CD4-positive, alpha-beta T cell (primary cell): ENCODE measurements at places on chromosomes 6 and 20. TPM values are rescaled to one million over a fixed set of nuclear protein-coding genes. Genes with fewer than 3 reads are reported as not detected.

GRCh38 chr6:45724511-45724910 is 291.1 kb downstream of the CLIC5 start:
- no peak for DNase-seq
- no peaks in the 10 kb centered on the region for H3K36me3 ChIP-seq
- H3K27me3 ChIP-seq = no peaks in the 10 kb centered on the region
- no peaks in the 10 kb centered on the region for H3K4me1 ChIP-seq
- no peak overlapping the region for H3K27ac ChIP-seq
- H3K4me3 ChIP-seq = no peak overlapping the region

DNA sequence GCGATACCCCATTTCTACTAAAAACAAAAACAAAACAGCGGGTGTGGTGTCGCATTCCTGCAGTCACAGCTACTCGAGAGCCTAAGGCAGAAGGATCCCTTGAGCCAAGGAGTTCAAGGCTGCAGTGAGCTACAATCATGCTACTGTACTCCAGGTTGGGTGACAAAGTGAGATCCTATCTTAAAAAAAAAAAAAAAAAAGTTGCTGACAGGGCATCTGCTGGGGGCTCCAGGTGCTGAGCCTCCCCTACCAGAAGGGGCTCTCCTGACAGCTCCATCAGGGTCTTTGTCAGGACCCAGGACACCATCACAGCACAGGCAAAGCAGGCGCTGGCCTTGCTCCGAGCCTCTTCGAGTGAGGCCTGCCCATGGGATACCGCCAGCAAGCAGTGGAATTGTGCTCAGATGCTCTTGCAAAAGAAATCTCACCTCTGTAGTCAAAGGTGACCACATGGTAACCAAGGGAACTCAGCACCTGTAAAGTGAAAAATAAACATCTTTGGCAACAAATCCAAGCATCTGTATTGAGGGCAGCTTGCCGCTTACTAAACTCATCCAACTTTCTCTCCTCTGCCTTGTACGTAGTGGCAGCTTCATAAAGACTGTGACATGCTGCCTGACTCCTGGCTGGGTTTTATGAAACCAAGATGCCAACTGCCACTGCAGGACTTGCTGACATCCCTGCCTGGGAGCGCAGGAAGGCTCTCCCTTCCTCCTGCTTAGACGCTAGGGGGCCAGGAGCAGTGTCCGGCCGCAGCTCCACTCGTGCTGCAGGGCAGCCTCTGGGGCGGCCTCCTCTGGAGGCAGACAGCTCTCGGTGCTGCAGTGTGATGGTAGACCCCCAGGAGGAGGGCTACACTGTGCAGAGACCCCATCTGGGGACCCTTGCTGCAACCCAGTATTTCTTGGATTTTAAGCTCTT is 66.9 kb downstream of the PYGB start:
- H3K27me3 ChIP-seq = no peaks in the 10 kb centered on the region
- H3K4me3 ChIP-seq = no peak overlapping the region
- peaks cover 19% of the 10 kb centered on the region for H3K4me1 ChIP-seq

- no peak overlapping the region for H3K27ac ChIP-seq
- no peak overlapping the region for H3K4me3 ChIP-seq
- H3K4me1 ChIP-seq = peaks cover 15% of the 10 kb centered on the region
- H3K27me3 ChIP-seq = peaks cover 34% of the 10 kb centered on the region
- DNase-seq = no peak
These were observed 16.2 kb downstream of the TNXB start for GRCh38 chr6:32092760-32093497.

DNA sequence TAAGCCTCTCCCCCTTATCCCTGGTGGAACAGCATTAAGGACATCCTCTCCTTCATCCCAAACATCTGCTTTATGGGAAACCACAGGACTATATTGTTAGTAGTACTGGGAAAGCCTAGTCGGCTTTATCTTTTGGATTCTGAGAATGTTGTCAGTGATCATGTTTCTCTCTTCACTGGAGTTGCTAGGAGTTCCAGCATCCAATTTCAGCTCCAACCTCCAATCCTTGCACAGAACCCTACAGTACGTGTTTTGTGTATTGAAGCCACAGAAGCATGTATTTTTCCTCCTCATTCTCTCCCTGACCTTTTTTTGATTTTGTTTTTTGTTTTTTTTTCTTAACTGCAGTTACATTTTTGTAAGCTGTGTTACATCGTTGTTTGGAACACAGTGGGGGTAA is 84.0 kb downstream of the PHACTR3 start:
- peaks cover 5% of the 10 kb centered on the region for H3K27me3 ChIP-seq
- H3K36me3 ChIP-seq = no peaks in the 10 kb centered on the region
- H3K4me3 ChIP-seq = no peak overlapping the region
- no peaks in the 10 kb centered on the region for H3K4me1 ChIP-seq

GRCh38 chr6:108806665-108807064 is 41.6 kb upstream of the ARMC2 start:
- H3K4me3 ChIP-seq = no peak overlapping the region
- H3K27ac ChIP-seq = no peak overlapping the region
- no peaks in the 10 kb centered on the region for H3K36me3 ChIP-seq
- H3K4me1 ChIP-seq = no peaks in the 10 kb centered on the region

GRCh38 chr6:37279366-37280134 is 21.6 kb upstream of the TMEM217 start:
- no peak overlapping the region for H3K4me3 ChIP-seq
- no peaks in the 10 kb centered on the region for H3K27me3 ChIP-seq
- H3K27ac ChIP-seq = no peak overlapping the region
- peaks cover 3% of the 10 kb centered on the region for H3K4me1 ChIP-seq

Gene CPNE5
- total RNA-seq = 0.19 TPM

Gene COL21A1
- not detected for total RNA-seq

Gene OGFR
- 56.0 TPM for total RNA-seq

Gene BHLHE23
- total RNA-seq = not detected
